ENCODE measurements at places on chromosomes 7 and 10.

- no peak for DNase-seq
Measured at GRCh38 chr7:156604836-156605695, 35.5 kb upstream of the RNF32 start.

DNA sequence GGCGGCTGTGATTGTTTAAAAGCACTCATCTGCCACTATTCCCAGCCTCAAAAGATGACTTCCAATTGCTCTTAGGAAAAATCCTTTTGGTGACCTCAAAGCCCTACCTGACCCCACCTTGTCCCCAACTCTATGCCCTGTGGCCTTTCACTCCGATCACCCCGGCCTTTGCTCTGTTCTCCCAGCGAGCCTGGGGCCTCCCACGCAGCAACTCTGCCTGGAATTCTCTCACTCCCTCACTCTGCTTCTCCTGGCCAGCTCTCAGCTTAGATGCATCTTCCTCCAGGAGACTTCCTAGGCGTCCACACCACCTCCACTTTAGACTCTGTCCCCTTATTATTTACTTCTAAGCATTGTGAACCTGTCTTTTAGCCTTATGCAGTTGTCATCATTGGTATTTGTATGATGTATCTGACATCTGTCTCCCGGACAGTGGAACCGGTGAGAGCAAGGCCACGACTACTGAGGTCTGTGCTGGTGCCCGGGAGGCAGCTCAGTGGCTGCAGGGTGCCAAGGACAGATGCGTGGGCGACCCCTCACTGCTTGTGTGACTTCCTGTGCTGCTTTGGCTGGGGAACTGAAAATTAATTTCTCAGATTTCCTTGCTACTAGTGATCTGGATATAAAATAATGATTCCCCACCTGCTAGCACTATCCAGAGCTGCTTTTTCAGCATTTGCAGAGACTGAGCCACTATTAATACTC is 63.0 kb downstream of the PIP4K2A start:
- no peak for DNase-seq

GRCh38 chr10:117574498-117575146 is 32.1 kb downstream of the EMX2 start:
- no peak for DNase-seq

DNA sequence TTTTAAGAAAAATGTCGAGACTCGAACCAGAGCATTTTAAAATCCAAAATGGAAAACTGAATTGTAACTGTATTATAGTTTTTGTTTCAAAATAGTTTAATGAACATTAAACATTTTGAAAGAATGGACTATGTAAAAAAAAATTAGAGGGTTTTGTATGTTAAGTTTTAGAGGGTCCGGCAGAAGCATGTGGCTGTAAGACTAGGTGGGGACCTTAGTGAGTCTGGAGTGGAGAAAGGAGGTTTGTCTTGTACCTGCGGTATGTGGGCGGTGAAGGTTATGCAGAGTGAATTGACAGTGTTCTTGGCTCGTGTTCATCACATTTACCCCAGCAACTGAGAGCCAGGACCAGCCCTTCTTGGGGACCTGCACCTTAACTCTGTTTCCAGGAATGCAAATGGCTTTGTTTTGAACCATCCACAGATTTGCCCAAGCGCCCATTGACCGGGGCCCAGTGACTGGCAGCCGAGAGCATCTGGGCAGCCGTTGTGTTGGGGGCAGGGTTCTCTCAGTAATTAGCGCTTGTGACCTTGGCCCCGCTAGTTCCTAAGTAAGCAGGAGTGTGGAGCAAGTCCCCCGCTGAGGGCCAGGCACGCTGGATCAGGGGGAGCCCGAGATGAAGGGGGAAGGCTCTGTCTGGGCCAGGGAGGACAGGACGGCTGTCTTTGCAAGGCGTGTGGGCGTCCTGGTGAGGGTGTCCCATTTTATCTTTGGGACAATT is 1.4 kb upstream of the KLF6 start:
- DNase-seq, result no peak

DNA sequence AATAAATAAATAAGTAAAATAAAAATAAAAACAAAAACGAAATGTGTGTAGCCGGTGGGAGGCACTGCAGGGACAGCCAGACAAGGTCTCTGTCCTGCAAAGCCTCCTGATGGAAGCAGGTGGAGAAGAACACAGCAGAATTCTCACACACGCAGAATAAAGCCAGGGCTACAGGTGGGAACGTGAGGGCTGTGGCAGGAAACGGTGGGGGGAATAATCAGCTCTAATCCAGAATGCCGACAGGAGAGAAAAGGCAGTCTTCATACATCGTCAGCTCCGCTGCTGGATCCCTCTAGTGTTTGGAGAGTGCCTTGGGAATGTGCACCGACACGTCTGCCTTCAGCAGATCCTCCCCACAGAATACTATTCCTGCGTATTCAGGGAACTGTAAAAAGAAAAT is 6.8 kb upstream of the SNX8 start:
- DNase-seq, result no peak

- DNase-seq, result no peak
Measured at GRCh38 chr10:89114846-89115625, 92.1 kb downstream of the CH25H start.

DNA sequence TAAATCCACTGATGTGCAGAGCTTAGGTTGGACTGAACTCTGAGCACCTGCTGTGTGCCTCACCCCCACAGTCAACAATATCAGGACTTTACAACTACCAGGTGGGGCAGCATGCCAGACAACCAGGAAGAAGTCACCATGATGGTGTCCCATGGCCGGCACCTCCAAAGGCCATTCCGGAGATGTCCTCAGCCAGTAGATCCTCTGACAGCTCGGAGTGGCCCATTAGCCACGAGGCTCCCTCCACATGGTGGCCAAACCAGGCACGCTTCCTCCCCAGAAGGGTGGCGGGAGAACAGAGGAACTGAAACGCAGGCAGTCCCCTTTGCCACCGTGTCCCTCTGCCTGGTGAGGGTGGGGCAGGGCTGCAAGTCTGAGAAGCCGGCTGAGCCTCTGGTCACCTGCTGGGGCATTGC is 390.0 kb downstream of the TNS3 start:
- no peak for DNase-seq

GRCh38 chr7:142372727-142373126 is 114.9 kb upstream of the PRSS58 start:
- no peak for DNase-seq

DNA sequence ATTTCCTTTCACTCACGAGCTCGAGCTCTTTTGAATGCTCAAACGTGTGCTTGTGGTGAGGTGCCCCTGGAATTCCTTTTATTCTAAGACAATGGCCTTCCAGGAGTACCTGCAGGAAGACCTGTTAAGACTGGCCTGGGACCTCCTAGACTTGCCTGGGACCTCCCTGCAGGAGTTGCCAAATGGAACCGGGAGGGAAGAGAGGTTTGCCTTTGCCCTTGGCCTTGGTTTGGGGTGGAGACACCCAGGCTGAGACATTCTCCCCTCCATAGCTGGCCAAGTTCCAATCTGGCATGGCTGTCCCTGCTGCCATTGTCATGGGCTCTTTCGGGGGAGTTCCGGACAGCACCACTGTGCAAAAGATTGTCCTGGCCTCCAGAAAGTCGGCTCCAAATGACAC is 39.7 kb downstream of the DNAJB12 start:
- no peak for DNase-seq

- no peak for DNase-seq
Measured at GRCh38 chr10:46092524-46093081, 46.5 kb upstream of the MSMB start.

DNA sequence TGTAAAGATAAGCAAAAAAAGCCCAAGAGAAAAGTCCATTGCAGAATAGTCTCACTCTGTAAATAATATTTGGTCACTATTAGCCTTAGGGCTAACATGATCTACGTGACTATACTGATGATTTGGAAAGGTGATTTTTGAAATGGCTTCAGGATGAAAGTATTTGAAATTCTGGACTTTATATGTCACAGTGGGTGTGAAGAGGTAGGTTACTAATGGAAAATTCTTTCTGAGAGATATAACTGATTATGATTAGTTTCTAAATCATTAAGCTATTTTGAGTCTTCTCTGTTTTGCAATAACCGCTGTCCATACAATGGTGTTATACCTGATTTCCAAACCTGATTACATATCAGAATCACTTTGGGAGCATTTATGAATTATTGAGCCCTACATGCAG is 20.1 kb upstream of the HBP1 start:
- no peak for DNase-seq

- no peak for DNase-seq
Measured at GRCh38 chr10:46516660-46517416, 39.6 kb downstream of the GPRIN2 start.

- DNase-seq, result no peak
Measured at GRCh38 chr7:70571961-70572360, 560.0 kb upstream of the GALNT17 start.

GRCh38 chr7:22610951-22611757 is 111.2 kb upstream of the STEAP1B start:
- no peak for DNase-seq

DNA sequence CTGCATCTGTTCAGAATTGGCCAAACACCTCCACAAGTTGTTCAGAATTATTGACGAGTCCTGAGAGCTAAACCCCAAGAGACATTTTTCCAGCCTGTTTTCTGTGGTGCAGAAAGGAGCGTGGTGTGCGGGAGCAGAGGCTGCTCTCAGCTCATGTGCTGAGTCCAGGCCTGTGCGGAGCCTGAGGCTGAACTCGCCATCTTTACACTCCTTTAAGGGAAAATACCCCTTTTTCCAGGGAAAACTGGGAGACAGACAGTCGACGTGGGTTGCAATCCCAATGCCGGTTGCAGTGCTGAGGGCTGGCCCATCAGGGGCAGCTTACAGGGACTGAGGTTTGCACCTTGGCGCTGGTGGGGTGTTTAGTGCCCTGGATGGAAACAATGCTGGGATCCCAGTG is 112.2 kb downstream of the ADARB2 start:
- no peak for DNase-seq

DNA sequence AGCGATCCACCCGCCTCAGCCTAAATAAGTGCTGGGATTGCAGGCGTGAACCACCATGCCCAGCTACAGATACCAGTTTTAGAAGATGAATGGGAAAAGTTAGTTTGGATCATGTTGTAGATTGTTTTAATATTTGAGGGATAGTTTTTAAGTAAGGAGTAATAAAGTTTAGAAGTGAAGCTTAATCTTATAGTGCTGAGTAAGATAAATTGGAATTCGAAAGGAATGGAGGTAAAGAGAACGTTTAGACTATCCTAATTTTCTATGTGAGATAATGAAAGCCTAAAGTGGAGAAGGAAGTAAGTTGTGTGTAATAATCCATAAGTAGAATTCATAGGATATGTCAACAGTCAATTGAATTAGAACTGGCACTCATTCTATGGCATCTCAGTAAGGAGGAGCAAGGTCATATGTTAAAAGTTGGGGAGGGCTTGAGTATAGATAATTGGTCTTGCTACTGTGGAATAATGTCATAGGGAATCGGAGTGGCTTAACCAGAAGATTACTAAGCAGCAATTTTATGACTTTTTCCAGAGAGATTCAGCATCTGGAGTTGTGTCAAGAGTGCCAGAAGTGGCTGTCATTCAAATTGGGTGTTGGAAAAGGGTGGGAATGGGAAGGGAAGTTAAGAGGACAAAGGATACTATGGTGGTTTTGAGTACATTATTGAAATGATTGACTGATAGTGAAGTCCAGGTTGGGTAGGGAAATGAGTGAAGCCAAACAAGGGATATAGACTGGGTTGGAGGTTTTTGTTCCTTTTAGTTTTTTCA is 12.1 kb downstream of the TAX1BP1 start:
- DNase-seq, result no peak

DNA sequence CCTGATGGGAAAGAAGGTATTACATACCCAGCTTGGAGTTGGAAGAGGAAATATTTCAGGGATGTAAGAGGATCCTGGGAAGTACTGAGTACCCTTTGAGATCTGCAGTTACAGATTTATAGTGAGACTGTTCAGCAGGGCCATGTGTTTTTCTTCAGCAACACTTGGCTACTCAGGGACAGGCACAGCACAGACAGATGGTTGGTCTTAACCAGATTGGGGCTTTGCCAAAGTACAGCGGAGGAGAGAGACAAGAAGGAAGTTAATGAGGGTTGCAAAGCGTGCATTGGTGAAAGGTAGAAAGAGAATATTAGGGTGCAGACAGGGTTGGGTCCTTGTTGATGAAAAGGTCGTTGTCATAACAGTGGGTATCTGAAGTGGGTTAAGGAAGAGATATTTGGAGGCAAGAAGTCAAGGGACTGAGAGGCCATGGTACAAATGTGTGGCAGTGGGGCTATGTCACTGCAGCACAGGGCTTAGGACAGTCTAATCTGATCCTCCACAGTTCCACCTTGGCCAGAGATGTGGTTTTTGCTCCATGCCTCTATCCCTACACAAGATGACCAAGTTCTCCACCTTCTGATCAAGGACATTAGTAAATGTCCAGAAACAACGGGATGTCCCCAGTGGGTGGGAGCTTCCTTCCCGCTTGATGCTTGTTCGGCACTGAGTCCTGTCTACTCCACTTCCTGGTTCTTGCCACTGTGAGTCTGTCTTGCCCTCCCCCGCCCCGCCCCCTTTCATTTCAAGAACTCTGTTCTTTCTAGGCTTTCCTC is 18.9 kb upstream of the DNAJC1 start:
- DNase-seq, result no peak

DNA sequence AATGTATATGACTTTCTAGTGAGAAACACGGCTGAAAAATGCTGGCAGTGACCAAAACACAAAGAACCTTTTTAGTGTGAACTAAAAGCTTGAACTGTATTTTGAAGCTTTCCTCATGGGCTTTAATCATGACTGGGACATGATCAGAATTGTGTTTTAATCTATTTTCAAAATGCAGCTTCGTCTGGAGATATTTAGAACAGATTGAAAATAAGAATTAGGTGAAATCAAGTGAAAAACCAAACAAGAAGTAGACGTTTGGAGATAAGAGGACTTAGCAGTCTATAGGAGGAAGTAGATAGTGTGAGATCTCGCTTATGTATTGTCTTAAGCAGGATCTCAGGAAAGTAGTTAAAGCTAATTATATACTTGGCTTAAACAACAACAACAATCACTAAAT is 865.4 kb upstream of the MBL2 start:
- DNase-seq, result no peak

GRCh38 chr10:26485150-26485941 is 47.2 kb downstream of the APBB1IP start:
- no peak for DNase-seq

Data from NCI-H187 treated with DMSO at 0.1 percent for 48 hours (cell line).